ENCODE measurements at places on chromosomes 13 and 19.

DNA sequence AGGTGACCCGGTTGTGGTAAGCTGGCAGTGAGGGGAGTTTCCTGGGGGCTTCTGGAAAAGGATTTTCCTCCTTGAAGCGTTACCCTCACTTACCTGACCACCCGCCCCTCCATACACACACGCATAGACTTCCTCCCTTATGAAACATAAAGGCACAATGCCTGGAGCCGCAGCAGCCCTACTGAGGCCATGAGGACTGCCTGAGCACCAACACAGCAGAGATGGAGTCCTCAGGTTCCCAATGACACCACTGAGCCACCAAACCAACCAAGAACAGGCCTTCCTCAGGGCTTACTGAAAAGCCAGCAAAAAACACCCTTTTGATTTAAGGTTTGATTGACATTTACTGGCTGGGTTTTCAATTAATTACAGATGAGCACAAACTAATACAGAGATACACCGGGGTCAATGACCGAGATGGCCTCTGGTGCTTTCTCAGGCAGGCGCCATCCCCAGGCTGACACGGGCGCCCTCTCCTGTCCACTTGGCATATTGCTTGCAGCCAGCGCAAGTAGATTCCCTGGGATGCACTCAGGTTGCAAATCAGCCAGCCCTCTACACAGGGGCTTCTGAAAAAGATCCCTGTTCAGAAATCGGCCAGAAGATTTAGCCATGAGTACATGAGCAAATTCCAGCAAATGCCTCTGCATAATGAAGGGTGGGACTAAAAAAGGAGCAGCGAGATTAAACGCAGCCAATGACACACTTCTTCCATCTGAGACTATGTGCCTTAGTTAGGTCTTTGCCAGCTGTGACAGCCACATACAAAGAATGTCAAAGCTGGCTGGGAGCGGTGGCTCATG lies 14.8 kb downstream of the OPA3 start:
- no peak for DNase-seq

DNA sequence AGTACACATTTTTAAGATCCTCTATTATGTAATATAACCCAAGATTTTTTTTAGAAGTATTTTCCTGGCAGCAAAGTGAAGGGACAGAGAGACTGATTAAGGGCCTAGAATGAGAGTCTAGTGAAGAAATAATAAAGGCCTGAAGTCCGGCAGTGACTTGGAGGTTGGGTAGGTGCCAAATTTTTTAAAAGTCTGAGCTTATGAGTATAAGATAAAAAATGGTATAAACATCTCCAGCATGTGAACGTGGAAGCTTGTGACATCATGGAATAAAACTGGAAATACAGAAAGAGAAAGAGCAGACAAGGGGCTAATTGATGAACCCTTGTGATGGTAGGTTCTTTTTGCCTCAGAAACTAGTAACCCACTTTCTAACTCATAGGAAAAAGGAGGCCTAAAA lies 174.6 kb downstream of the SUCLA2 start:
- no peak for DNase-seq

DNA sequence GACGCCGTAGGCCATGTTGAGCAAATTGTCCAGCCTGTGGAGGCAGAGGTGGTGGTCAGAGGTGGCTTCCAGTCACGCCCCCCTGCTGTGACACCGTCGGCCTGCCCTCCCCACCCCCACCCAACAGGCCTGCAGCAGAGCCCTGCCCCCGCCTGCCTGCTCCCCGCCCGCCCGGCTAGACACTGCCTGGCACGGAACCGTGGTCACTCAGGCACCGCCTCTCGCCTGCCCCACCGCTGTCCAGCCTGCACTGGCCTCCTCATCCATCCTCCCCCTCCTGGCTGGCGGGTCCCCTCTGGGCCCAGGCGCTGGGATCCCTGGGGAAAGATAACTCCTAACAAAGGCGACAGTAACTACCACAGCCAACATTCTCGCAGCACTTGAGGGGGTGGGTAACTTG lies 21.7 kb downstream of the PRKCSH start:
- DNase-seq, result no peak

GRCh38 chr19:32691952-32692726 lies 518 bp downstream of the NUDT19 start:
- DNase-seq, result peak; percentile 51

- DNase-seq, result no peak
Measured at GRCh38 chr19:31511696-31512095, 162.5 kb upstream of the TSHZ3 start.

- no peak for DNase-seq
Measured at GRCh38 chr19:3645067-3645396, 18.4 kb upstream of the CACTIN start.

DNA sequence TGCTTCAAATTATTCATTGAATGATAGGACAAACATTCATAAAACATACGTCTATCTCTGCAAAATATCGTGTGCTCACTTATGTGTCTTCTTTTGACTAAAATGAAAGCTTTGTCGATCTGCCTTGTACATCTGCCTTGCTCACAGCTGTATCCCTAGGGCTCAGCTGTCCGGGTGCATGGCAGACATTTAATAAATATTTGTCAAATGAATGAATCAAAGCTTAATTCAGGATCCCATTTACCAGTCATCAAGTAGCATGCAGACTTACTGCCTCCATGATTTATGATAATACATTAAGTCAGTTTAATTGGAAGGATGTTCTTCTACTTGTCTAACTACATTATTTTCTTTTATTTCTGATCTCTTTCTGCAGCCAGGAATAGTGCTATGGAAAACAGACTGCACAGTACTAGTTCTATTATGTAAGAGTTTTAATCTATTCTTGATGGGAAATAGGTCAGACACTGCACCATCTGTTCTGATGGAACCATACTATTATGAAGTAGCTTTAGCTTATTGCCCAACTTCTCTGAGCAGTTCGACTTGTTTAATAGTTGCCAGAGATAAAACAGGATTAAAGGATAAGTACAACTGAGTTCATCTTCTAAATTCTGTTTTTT lies 13.2 kb downstream of the SLC46A3 start:
- no peak for DNase-seq

Measured in stimulated activated CD4-positive, alpha-beta T cell treated with anti-CD3 and anti-CD28 coated beads, TNF-alpha, amount 100 ng/mL, for 24 hours (primary cell).